NCI-H345 (cell line): ENCODE measurements at places on chromosomes 1 and 21.

DNA sequence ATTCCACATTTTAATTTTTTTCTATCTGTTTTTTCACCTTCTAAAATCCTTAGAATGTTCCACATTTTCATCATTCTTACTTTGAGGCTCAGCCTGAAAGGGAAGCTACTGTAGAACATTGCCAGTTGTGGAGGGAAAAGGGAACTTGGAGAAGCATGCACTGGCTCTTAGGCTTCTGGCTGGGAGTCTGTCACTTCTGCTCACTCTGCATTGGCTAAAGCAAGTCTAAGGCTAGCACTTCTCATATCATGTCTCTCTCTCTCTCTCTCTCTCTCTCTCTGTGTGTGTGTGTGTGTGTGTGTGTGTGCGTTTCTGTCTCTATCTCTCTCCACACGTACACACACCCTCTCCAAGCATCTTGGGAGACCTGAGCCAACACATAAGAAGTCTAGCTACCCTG lies 49.6 kb upstream of the ADAR start:
- no peak for DNase-seq

GRCh38 chr1:66933887-66934700 lies 9.3 kb downstream of the MIER1 start:
- no peak for DNase-seq

- DNase-seq = no peak
These were observed 32.4 kb upstream of the ZNF124 start for GRCh38 chr1:247204177-247204647.

GRCh38 chr1:67441183-67441582 lies 11.0 kb upstream of the SERBP1 start:
- DNase-seq = no peak

DNA sequence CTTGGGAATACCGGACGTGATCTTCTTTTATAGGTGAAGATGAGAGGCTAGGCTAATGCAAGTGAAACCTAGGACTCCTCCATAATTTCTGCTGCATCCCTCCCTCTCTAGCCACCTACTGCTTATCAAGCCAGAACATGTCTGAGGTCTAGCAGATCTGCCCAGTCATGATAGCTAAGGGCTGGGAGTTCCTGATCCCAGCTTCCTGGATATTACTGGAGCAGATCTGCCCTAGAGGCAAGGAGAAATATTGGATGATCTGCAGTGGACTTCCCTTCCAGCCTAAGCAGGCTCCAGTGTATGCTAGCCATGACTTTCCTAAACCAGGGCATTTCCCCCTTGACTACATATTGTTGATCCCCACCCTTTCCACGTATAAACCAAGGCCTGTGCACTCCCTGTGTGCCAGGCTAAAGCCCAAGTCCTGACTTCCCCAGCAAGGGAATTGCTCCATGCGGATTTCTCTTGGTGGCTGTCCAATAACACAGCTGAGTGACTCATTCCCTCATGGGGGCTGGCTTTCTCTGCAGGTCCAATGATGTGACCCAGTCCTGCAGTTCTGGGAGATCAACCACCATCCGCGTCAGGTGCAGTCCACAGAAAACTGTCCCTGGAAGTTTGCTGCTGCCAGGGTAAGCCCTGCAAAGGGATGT lies 15.5 kb upstream of the SARS1 start:
- no peak for DNase-seq

GRCh38 chr1:174445817-174446216 lies 1.9 kb upstream of the GPR52 start:
- no peak for DNase-seq

DNA sequence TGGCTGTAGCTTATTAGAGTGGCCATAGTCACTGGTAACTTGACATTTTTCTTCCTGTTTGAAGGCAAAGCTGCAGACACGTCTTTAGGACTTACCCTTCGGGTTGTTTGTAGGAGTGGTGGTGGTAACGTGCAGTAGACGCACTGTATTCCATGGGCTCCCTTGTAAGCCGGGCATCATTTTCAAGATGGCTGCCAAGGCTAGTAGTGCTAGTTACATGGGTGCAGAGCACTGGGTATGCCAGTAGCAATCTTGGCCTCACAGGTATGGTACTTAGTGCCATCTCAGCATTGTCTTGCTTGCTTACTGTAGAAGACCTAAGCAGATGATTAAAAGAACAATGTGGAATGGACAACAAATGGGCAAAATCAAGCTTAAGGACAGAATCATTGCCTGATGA lies 1.9 kb downstream of the YBX1 start:
- DNase-seq = no peak

GRCh38 chr21:40844935-40845334 lies 2.0 kb downstream of the DSCAM start:
- DNase-seq = no peak

GRCh38 chr1:42085596-42085995 lies 67.6 kb upstream of the GUCA2B start:
- no peak for DNase-seq
